ENCODE measurements at places on chromosomes 4 and X.
A peak's percentile ranks its signal among the peaks of the same experiment; 100 is the strongest.

GRCh38 chr4:38176165-38176564 lies 216.0 kb downstream of the PTTG2 start:
- peaks cover 56% of the 10 kb centered on the region for H3K4me1 ChIP-seq
- no peak overlapping the region for H3K4me3 ChIP-seq
- no peaks in the 10 kb centered on the region for H3K36me3 ChIP-seq
- no peak for DNase-seq

DNA sequence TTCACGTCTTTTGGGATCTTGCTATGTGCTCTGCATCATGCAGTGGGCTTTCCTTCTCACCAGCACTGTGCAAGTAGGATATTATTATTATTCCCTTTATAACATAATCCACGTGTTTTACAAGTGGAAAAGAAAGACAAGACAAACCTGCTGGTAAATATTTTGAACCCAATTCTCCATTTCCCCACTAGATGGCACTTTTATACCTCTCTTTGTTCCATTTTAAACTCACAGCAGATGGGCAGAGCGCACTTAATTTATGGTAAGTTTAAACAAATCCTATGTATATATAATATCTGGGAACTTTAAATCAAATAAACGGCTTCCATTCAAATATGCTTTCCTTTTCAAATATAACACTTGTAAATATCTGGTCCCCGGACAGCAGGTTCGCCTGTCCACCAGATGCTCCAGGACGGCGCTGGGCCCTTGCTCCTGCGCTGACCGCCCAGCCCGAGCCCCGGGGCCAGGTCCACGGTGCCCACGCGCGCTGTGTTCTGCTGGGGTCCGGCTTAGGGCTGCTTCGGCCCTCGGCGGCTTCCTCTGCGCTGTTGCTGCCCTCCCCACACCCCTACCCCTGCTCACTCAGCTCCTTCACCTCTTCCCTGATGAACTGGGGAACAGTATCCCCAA lies 31.1 kb downstream of the F11 start:
- H3K27me3 ChIP-seq, result peaks cover 17% of the 10 kb centered on the region
- H3K4me1 ChIP-seq, result no peaks in the 10 kb centered on the region
- DNase-seq, result no peak
- no peaks in the 10 kb centered on the region for H3K36me3 ChIP-seq

- H3K27ac ChIP-seq, result no peak overlapping the region
- no peaks in the 10 kb centered on the region for H3K27me3 ChIP-seq
- no peaks in the 10 kb centered on the region for H3K36me3 ChIP-seq
- H3K4me1 ChIP-seq, result peaks cover 11% of the 10 kb centered on the region
- H3K4me3 ChIP-seq, result no peak overlapping the region
These were observed 28.8 kb upstream of the NSUN7 start for GRCh38 chr4:40720916-40721315.

DNA sequence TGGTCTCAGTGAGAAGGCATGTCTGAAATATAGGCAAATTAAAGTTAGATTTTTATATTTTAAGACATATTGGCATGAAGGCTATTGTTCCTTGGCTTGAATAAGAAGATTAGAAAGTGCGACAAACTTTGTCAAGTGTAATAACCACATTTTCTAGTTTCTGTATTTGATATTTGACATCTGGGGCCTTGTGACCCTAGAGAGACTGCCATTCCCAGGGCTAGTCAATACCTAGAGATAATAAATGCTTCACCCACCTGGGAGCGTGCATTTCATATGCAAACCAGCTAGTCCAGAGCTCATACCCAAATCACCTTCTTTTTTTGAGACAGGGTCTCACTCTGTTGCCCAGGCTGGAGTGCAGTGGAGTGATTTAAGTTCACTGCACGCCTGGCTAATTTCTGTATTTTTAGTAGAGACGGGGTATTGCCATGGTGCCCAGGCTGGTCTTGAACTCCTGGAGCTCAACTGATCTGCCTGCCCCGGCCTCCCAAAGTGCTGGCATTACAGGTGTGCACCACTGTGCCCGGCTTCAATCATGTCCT lies 62.6 kb downstream of the COQ2 start:
- peak overlapping the region; percentile 33 for H3K27ac ChIP-seq
- no peaks in the 10 kb centered on the region for H3K36me3 ChIP-seq
- DNase-seq, result no peak
- H3K4me3 ChIP-seq, result no peak overlapping the region

DNA sequence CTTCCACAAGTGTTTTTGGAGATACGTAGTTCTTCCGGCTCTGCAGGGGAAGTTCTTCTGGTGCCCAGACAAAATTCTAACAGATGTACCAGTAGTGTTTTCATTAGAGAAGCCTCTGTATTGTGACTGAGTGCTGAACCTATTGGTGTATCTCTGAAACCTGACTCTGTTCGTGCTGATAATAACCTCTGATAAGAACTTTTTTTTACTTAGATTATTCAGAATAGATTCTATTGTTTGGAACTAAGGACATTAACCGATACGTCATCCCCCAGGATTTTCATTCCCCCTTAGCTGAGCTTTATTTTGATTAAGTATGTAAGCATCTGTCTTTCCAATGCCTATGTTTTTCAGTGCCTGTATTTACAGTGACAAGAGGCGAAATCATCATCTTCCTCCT lies 362.9 kb downstream of the PDGFC start:
- DNase-seq, result no peak
- H3K27ac ChIP-seq, result no peak overlapping the region

GRCh38 chr4:92952897-92953296 lies 649.1 kb downstream of the GRID2 start:
- H3K4me1 ChIP-seq, result no peaks in the 10 kb centered on the region
- H3K27me3 ChIP-seq, result no peaks in the 10 kb centered on the region
- DNase-seq, result no peak
- H3K36me3 ChIP-seq, result no peaks in the 10 kb centered on the region
- H3K27ac ChIP-seq, result no peak overlapping the region

All from activated naive CD8-positive, alpha-beta T cell treated with anti-CD3 and anti-CD28 coated beads, Interleukin-2, amount 50 U/mL, for 24 hours (primary cell).